SJSA1 (cell line): ENCODE measurements at places on chromosomes 11 and 22. TPM values are rescaled to one million over a fixed set of nuclear protein-coding genes. Genes with fewer than 3 reads are reported as not detected.

- no peak for DNase-seq
Measured at GRCh38 chr22:18121954-18122554, 11.4 kb downstream of the TUBA8 start.

DNA sequence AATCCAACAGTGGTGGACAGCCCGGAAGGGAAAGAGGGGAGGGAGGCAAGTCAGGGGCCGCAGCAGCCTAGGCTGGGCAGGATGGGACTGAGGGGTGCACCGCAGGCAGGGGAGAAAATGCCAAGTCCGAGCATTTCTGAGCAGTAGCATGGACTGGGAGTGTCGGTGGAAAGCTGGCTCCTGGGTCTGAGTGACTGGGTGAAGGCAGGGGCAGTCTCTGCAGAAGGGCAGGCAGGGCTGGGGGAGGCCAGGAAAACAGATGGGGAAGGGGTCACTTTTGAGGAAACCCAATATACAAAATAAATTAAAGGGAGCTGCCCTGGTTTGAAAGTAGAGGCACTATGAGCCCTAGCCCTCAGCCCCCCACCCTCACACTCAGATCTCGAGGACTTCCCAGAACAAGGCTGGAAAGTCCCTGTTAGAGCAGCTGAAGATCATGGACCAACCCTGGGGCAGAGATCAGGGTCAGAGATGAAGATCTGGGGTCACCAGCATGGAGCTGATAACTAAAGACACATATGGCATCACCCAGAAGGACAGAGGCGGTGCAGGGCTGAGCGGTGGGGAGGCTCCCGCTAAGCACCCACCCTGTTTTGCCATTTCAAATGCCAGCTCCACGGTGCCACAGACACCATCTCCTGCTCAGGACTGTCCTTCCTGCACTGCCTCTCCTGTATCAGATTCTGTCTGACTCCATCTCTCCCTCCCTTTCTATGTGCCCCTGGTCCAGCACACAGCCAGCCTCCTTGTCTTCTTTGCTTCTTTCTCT, 32.4 kb upstream of the ETS1 start:
- no peak for DNase-seq

GRCh38 chr11:79276736-79277325, 164.0 kb downstream of the TENM4 start:
- no peak for DNase-seq

DNA sequence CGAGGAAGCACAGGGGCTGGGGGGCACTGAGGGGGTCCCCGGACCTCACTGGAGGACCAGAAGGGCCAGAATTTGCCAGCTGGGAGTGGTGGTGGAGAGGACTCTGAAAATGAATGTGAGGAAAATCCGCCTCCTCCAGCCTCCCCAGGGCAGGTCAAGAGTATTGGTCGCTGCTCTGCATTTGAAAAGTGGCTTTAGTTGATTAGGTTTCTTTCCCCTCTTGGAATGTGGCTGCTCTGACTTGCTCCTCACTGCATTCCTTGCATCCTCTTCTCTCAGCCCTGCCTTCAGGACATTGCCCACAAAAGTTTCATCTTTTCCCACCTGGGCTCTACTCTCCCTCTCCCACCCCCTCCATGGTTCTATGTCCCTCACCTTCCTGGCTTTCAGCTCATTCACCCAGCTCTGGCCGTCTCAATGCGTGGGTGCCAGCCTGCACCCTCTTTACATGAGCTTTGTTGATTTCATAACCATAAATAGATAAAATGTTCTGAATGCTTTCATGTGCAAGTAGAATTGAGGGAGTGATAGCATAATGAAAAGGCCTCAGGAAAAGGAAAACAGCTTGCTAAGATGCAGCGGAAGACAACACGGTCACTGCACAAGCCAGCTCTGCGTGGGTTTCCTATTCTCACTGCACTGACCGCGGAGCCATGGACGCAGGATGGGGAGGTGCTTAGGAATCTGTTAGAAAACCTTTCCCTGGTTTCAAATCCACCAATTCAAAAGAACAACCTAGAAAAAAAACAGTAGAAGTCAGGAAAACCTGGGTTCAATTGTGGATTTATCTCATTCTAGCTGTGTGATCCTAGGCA, 6.5 kb upstream of the NPAS4 start:
- no peak for DNase-seq

The CALCA gene
- total RNA-seq = not detected in 2 replicates
